GM12878 (cell line): ENCODE measurements at places on chromosomes 13 and 19. TPM values are rescaled to one million over a fixed set of nuclear protein-coding genes. Genes with fewer than 3 reads are reported as not detected.

DNA sequence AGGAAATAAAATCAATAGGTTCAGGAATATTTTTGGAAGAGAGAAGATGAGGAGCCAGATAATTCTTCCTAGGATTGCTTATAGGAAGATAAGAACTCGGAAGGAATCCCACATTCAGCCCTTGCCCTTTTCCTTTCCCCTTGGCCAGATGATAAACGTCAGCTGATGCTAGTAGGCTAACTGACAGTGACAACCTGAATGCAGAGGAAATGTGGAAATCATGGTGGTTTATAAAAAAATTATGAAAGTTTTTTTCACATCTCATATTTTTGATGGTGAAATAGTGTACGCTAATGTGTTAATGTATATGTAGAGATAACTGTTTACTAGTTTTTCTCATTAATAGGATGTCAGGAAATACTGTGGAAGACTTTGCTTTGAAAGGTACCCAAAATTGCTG, 56.9 kb downstream of the EDNRB start:
- H3K36me3 ChIP-seq, result no peaks in the 10 kb centered on the region
- DNase-seq, result no peak
- H3K27ac ChIP-seq, result no peak overlapping the region
- H3K4me1 ChIP-seq, result no peaks in the 10 kb centered on the region

DNA sequence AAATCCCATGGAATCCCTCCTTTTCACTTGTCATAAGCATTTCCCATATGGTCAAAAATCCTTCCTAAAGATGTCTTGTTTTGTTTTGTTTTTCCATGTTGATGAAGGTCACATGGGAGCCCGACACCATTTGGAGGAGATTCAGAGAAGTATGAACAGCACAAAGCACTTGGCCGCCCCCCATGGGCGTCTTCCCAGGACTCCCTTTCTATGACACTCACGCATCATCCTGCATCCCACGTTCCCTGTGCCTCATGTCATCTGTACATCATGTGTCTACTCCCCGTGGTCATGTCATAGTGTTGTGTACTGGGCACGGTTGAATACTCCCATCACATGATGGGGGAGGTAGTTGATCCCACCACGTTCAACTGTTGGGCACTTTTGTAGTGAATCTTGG, 2.0 kb downstream of the ZSCAN1 start:
- no peaks in the 10 kb centered on the region for H3K36me3 ChIP-seq
- no peak overlapping the region for H3K4me3 ChIP-seq
- DNase-seq, result no peak
- no peaks in the 10 kb centered on the region for H3K27me3 ChIP-seq
- no peak overlapping the region for H3K27ac ChIP-seq

DNA sequence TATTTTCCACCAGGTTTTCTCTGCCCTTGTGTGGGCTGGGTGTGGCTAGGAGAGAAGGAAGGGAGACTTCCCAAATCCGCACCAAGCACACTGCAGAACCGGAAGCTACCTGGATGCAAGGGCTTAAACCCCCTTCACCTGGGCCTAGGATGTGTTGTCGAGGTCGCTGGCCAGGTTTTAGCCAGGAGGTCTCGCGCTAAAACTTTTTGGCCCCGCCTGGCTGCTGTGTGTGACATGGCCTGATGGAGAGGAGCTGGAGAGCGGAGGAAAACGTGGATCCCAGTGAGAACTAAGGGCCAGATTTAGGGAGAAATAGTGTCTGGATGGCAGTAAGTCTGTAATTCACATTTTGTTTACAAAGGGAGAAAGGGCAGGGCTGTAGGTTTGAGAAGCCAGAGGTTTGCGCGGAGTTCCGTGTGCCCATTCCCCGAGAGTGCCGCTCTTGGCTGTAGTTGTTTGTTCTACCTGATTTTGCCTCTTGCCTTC, 3.1 kb upstream of the TSHZ3 start:
- H3K27ac ChIP-seq, result no peak overlapping the region
- no peak overlapping the region for H3K4me3 ChIP-seq
- H3K4me1 ChIP-seq, result no peaks in the 10 kb centered on the region
- no peak for DNase-seq
- no peaks in the 10 kb centered on the region for H3K27me3 ChIP-seq

GRCh38 chr13:79393564-79394249, 12.3 kb downstream of the RBM26 start:
- no peak for DNase-seq
- peak overlapping the region; percentile 29 for H3K27ac ChIP-seq

- no peaks in the 10 kb centered on the region for H3K4me1 ChIP-seq
- DNase-seq, result no peak
- H3K27ac ChIP-seq, result no peak overlapping the region
- H3K4me3 ChIP-seq, result no peak overlapping the region
- no peaks in the 10 kb centered on the region for H3K27me3 ChIP-seq
- no peaks in the 10 kb centered on the region for H3K36me3 ChIP-seq
These were observed 1200.7 kb downstream of the SLITRK1 start for GRCh38 chr13:82681535-82681934.

DNA sequence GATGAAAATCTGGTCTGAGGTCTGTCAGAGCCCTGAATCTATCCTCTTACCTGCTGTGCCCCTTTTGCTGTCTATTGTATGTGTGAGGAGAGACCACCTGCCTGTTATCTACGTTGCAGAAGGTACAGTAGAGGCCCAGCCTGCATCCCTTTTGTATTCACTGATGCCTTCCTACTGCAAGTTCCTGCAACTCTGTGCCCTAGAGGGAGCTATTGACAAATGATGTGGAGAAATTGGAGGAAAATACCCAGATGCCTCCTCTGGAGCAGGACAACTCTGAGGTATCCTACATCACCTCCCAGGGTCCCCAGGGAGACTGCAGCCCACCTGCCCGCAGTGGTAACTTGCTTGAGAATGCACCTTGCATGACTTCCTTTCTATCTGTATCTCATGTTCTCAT, 33.7 kb downstream of the SIAH3 start:
- H3K4me3 ChIP-seq, result no peak overlapping the region
- no peak overlapping the region for H3K27ac ChIP-seq
- peaks cover 5% of the 10 kb centered on the region for H3K27me3 ChIP-seq
- no peak for DNase-seq
- H3K4me1 ChIP-seq, result no peaks in the 10 kb centered on the region
- no peaks in the 10 kb centered on the region for H3K36me3 ChIP-seq

DNA sequence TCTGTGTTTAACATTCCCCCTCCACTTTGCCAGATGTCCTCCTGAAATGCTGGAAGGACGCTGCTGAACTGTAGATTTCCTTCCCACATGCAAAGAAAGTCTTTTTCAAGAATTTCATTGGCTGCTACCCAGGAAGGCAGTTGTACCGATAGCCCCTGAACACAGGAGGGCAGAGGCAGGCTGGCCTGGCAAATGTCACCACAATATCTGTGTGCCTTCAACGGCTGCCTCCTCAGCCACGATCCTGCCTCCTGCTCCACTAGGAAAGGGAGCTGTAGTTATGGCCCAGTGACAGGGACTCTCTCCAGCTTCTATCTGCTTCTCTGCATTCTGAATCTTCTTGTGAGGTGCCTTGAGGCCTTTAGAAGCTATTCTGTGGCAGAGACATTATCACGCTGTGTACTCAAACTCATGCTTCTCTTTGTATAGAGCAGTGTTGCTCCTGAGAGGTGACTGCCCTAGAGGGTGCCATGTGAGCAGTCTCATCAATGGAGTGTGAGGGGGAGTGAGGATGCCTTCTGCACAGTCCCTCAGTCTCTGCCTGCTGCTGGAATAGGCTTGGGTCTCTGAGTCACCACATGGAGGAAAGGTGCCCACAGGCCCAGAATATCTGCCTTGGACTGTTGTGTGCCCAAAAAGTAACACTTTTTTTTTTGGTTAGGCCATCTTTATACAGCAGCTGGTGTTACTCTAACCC, 279.8 kb downstream of the DNAJC15 start:
- H3K4me3 ChIP-seq, result no peak overlapping the region
- no peak for DNase-seq
- H3K4me1 ChIP-seq, result peaks cover 12% of the 10 kb centered on the region
- no peaks in the 10 kb centered on the region for H3K36me3 ChIP-seq
- H3K27me3 ChIP-seq, result peaks cover 3% of the 10 kb centered on the region; the same call in 1 of the 2 replicates
- H3K27ac ChIP-seq, result no peak overlapping the region

DNA sequence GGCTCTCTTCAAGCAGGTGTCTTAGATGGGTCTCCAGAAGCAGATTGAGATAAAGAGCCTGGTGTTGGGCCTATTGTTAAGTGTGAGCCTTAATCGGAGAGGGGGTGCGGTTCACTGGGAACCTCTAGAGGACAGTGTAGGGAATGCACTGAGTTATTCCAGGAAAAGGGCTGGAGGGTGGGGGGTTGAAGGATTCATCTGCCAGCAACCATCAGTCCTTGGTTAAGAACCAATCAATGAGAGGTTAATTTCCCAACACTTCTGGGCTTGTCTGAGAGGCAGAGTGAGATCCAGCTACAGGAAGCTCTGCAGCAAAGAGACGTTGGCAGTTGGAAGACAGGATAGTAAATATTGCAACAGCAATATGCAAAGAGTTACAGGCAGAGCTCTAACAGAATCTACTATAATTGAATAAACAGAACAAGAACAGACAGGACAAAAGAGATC, 28.7 kb downstream of the CYP4F2 start:
- no peaks in the 10 kb centered on the region for H3K36me3 ChIP-seq
- no peak overlapping the region for H3K4me3 ChIP-seq
- H3K4me1 ChIP-seq, result no peaks in the 10 kb centered on the region

Gene PSG11
- polyA plus RNA-seq, result not detected in 2 replicates

Gene DPF1
- polyA plus RNA-seq, result 4.0 and 4.8 TPM in 2 replicates

Gene ADAMTS10
- not detected in 2 replicates for polyA plus RNA-seq

Gene NFIX
- 0.49 and 0.53 TPM in 2 replicates for polyA plus RNA-seq
